ENCODE measurements at places on chromosomes 11 and 22.

DNA sequence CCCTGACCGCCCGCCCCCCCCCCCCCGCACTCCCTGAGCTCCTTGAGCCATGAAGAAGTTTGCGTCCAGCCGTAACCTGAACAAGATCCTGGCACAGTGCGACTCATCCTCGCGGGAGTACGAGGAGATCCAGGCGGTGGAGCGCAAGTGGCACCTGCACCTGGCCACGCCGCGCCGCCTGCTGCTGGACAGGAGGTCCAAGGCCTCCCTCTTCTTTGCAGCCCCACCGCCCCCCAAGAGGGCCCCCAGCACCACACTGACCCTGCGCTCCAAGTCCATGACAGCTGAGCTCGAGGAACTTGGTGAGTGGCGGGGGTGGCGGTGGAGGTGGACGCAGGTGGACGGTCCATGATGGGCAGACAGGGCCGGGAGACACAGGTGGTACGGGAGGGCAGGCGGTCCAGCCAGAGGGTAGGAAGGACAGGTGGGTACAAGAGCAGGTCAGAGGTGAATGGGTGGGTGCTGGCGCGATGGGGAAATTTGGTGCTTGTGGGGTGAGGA is 32.1 kb upstream of the ACR start:
- no peak for DNase-seq

- no peak for DNase-seq
Measured at GRCh38 chr11:5626196-5626595, 1.4 kb downstream of the TRIM34 start.

- no peak for DNase-seq
Measured at GRCh38 chr11:69649576-69649900, 8.6 kb downstream of the CCND1 start.

- no peak for DNase-seq
Measured at GRCh38 chr11:78377625-78378418, 39.8 kb downstream of the GAB2 start.

DNA sequence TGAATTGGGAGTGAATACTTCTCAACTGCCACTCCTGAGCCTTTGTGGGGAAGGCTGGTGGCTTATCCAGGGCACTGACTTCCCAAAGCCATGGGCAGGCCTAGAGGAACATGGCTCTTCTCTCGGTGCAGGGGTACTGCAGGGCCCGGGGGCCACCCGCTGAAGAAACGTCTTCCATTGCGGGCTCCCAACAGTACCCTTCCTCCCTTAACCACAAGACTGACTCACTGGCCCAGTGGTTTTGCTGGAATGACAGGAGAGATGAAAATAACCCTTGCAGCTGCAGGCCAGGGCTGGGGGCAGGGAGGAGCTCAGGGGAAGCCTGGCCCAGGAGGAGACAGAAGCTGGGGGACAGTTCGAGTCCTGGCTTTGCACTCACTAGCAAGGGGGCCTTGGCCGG is 13.5 kb downstream of the TXN2 start:
- DNase-seq, result no peak
